ENCODE measurements at places on chromosomes 1 and 21.

DNA sequence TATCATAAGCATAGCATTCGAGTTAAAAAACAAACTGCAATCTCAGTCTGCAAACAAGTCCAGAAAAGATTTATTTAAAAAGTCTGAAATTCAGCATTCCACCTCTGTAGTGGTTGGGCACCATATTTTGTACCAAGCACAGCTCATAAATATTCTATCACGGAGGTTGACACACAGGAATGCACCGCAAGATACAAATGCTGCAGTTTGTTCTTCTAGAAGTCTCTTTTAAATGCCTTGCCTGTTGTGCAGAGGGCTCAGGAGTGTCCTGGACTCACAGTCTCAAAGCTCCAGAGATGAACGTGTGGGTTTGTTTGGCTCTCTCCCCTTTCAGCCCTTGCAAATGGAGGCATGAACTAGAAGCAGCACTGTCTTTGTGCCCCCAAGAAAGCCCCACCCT lies 212.4 kb upstream of the USP24 start:
- no peak for DNase-seq

GRCh38 chr1:229430761-229431283 lies 3.1 kb downstream of the ACTA1 start:
- peak; percentile 89 for DNase-seq

DNA sequence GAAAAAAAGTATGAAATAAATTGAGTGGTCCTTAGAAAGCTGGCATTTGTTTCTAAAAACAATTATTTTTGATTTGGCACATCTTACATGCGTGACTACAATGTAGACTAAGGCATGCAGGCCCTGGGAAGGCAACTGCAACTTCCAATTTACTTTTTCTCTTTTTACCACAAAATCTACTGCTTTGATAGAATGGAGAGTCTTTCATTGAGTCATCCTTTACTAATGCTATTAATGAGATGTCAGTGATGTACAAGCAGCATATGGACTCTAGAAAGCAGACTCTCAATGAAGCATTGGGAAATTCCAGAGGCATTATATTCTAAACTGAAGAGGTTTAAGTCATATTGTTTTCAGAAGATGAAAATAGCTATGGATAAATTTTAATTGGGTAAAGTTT lies 29.6 kb upstream of the PRRX1 start:
- no peak for DNase-seq

GRCh38 chr1:54548389-54549044 lies 489 bp downstream of the ACOT11 start:
- no peak for DNase-seq

DNA sequence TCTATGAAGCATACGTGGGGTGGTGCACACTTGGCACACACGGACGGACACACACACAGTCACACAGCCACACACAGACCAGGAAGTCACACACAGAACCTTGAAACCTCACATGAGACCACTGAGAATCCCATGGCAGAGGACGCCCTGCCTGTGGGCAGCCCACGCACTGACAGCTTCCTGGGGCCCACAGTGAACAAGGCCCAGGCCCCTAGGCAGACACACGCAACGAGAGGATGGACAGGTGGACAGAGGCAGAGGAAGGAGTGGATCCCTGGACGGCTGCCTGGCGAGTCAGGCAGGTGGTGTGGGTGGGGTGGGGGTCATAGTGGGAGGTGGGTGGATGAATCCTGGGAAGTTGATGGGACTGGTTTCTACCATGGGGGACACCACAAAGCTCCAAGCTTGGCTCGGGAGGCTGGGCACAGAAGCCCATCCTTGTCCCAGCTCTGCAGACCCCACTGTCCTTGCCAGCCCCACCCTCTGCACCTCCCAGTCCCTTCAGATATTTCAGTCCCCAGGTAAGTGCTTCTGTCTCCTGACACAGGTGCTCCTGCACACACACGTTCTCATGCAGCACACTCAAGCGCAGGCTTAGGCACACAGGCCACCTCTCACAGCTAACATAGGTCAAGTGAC lies 49.1 kb downstream of the WNT9A start:
- no peak for DNase-seq

Data from hematopoietic multipotent progenitor cell treated with erythropoietin and hydrocortisone succinate and interleukin-3 and kit ligand, for 4 days (in vitro differentiated cells).